ENCODE measurements at places on chromosomes 6 and 20. TPM values are rescaled to one million over a fixed set of nuclear protein-coding genes. Genes with fewer than 3 reads are reported as not detected.

- DNase-seq: no peak
Observed at GRCh38 chr6:39157511-39157910, 42.5 kb upstream of the SAYSD1 start.

DNA sequence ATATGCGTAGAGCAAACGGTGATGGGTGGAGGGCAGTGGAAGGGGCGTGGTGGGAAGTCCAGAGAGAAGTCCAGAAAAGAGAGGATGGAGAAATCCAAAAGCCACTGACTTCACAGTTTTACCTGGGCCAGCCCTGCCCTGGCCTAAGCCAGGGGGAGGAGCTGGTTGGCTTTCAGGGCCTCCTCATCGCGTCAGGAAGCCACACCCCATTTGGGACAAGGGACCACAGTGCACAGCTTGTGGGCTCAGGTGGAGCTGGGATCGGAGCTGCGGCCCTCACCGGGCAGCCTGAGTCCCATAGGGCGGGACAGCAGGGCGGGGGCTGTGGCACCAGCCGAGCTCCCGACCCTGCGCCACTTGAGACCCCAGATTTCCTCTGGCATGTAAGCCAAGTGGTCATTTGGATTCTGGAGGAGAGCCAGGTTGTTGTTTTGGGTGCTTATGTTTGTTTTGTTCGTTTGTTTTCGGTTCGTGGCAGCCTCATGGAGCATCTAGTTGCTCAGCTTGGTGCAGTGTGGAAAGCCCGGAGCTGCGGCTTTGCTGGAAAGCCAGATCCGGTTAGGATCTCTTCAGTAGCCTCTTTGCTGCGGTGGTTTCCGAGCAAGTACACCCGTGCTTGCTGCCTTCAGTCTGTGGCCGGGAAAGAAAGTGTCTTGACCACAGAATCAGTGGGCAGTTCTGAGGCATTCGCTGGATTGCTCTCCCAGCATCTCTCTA, 42.2 kb downstream of the RIOK1 start:
- DNase-seq: no peak

DNA sequence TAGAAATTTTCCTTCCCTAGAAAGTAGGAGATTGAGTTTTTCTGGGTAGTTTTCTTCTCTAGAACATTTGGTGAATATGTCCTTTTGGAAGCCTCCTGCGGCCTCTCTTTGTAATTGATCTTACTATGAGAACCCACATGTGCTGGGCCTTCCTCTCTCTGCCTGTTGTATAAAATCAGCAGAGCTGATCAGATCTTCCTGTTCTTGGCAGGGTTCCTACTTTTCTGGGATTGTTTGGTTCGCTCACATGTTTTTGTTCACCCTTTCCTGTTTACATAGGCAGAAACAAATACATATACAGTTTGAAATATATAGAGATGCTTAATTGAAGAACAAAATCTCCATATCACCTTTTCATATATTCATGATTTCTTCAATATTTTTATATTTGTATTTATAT, 57.8 kb downstream of the IL22RA2 start:
- DNase-seq: no peak

CLPSL2 gene
- total RNA-seq: 0.57 TPM

ZSCAN26 gene
- 6.6 TPM for total RNA-seq

OOEP gene
- 10.6 TPM for total RNA-seq
